Endothelial cell (in vitro differentiated cells): ENCODE measurements at places on chromosomes 4 and X. TPM values are rescaled to one million over a fixed set of nuclear protein-coding genes. Genes with fewer than 3 reads are reported as not detected.

GRCh38 chr4:21884615-21885014, 64.0 kb downstream of the KCNIP4 start:
- no peak overlapping the region for H3K4me3 ChIP-seq
- no peaks in the 10 kb centered on the region for H3K4me1 ChIP-seq
- H3K27ac ChIP-seq, result no peak overlapping the region
- H3K36me3 ChIP-seq, result no peaks in the 10 kb centered on the region

- no peak overlapping the region for H3K27ac ChIP-seq
- peaks cover 8% of the 10 kb centered on the region for H3K27me3 ChIP-seq
- H3K36me3 ChIP-seq, result no peaks in the 10 kb centered on the region
- no peak overlapping the region for H3K4me3 ChIP-seq
- DNase-seq, result no peak
- peaks cover 28% of the 10 kb centered on the region for H3K4me1 ChIP-seq
Observed at GRCh38 chrX:63755892-63756291, 29.1 kb downstream of the ARHGEF9 start.

GRCh38 chrX:51759055-51759839, 16.0 kb downstream of the GSPT2 start:
- H3K27ac ChIP-seq, result no peak overlapping the region
- no peak for DNase-seq
- no peak overlapping the region for H3K4me3 ChIP-seq
- no peaks in the 10 kb centered on the region for H3K27me3 ChIP-seq
- H3K36me3 ChIP-seq, result no peaks in the 10 kb centered on the region
- no peaks in the 10 kb centered on the region for H3K4me1 ChIP-seq

CFAP47 gene
- 0.44 TPM for total RNA-seq

ABCE1 gene
- 41.7 TPM for total RNA-seq

- no peak overlapping the region for H3K27ac ChIP-seq
- peaks cover 8% of the 10 kb centered on the region for H3K4me1 ChIP-seq
- no peaks in the 10 kb centered on the region for H3K27me3 ChIP-seq
- no peak overlapping the region for H3K4me3 ChIP-seq
- H3K36me3 ChIP-seq, result no peaks in the 10 kb centered on the region
- no peak for DNase-seq
Observed at GRCh38 chr4:139768896-139769295, 103.3 kb downstream of the MGST2 start.

DNA sequence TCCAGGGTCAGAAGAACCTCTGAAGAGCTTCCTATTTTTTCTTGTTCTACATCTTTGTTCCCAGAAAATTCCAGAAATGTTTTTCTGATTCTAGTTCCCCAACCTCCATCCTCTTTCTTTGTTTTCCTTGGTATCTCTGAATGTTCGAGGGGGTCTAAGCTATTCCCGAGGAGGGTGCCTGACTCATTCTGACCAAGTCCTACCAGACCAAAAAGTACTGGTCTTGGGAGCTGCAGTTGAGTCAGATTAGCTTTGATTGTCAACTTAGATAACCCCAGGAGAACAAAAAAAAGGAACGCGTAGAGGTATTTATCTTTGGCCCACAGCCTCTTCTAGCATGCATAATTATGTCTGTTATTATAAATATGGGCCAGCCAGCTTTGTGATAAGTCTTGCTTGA, 12.1 kb upstream of the TENM3 start:
- no peak overlapping the region for H3K4me3 ChIP-seq
- H3K36me3 ChIP-seq, result no peaks in the 10 kb centered on the region
- H3K27ac ChIP-seq, result no peak overlapping the region
- DNase-seq, result no peak

CRMP1 gene
- 71.2 TPM for total RNA-seq

GRCh38 chr4:175407926-175408325, 404.1 kb downstream of the GPM6A start:
- peaks cover 10% of the 10 kb centered on the region for H3K4me1 ChIP-seq
- H3K27me3 ChIP-seq, result no peaks in the 10 kb centered on the region
- H3K4me3 ChIP-seq, result no peak overlapping the region
- DNase-seq, result no peak
- no peaks in the 10 kb centered on the region for H3K36me3 ChIP-seq
- H3K27ac ChIP-seq, result no peak overlapping the region

DNA sequence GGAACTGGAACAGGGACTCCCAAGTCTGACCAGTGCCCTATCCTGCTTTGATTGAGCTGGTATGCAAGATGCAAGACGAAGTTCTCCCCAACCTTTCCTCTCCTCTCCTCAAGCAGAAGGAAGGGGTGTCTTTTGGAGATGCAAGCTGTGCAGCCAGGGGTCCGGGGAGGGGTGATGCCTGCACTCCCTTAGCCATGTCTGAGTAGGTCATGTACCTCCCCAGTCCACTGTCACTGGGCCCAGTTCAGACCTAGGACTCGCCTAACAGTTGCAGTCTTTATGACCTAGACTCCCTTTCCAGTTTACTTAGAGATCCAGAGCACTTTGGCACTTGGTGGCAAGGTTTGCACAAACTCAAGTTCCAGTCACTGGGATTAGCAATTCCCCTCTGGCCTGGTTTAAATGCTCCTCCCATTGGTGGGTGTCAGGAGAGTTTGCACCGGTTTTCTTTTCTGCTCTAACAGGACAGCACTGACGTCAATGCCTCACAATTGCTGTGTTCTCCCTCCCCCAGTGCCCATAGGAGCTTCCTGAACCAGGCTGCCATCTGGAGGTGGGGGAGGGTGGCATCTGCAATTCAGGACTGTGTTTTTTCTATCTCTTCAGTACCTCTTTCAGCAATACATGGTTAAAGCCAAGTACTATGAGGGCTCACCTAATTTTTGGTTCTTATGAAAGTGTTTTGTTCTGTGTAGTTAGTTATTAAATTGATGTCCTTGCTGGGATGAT, 782.2 kb downstream of the ARAP2 start:
- no peak overlapping the region for H3K4me3 ChIP-seq
- H3K27me3 ChIP-seq, result no peaks in the 10 kb centered on the region
- no peaks in the 10 kb centered on the region for H3K4me1 ChIP-seq
- no peaks in the 10 kb centered on the region for H3K36me3 ChIP-seq

AMBN gene
- not detected for total RNA-seq

- H3K27me3 ChIP-seq, result peaks cover 6% of the 10 kb centered on the region
- no peaks in the 10 kb centered on the region for H3K36me3 ChIP-seq
Observed at GRCh38 chr4:7285244-7286094, 93.1 kb downstream of the SORCS2 start.
